ENCODE measurements at places on chromosomes 1 and 21.

- H3K4me3 ChIP-seq: no peak overlapping the region
- H3K4me1 ChIP-seq: peaks cover 10% of the 10 kb centered on the region
- H3K27ac ChIP-seq: no peak overlapping the region
- DNase-seq: no peak
- H3K27me3 ChIP-seq: no peaks in the 10 kb centered on the region
- no peaks in the 10 kb centered on the region for H3K36me3 ChIP-seq
Measured at GRCh38 chr1:4801192-4801924, 146.9 kb downstream of the AJAP1 start.

DNA sequence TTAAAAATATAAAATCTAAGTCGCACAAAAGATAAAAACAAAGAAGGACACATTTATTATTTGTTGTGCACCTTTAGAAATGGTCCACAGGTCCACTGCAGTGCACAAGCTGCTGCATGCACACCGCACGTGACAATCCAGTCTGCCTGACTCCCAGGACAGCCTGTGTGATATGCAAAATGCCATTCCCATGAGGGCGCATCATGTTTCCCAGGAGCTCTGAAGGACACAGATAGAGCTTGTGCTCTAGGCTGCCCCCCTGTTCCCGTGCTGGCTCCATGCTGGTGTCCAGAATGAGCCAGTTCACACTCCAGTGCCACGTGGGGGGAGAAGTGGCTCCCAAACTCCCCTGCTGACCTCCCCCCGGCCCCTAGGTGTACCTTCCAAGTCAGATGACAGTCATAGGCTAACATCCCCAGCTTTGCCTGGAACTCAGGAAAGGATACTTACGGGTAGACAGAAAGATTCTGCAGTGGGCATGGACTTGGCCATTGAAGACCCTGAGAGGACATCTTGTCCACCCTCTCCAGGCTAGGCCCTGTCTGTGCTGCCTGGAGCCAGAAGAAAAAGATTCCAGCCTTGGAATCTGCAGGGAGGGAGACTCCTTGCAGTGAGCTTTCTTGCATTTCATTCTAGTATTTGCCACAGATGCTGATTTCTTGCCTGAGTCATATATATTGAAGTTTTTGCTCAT lies 26.3 kb downstream of the RAB7B start:
- DNase-seq: no peak
- no peaks in the 10 kb centered on the region for H3K36me3 ChIP-seq
- H3K4me3 ChIP-seq: no peak overlapping the region

DNA sequence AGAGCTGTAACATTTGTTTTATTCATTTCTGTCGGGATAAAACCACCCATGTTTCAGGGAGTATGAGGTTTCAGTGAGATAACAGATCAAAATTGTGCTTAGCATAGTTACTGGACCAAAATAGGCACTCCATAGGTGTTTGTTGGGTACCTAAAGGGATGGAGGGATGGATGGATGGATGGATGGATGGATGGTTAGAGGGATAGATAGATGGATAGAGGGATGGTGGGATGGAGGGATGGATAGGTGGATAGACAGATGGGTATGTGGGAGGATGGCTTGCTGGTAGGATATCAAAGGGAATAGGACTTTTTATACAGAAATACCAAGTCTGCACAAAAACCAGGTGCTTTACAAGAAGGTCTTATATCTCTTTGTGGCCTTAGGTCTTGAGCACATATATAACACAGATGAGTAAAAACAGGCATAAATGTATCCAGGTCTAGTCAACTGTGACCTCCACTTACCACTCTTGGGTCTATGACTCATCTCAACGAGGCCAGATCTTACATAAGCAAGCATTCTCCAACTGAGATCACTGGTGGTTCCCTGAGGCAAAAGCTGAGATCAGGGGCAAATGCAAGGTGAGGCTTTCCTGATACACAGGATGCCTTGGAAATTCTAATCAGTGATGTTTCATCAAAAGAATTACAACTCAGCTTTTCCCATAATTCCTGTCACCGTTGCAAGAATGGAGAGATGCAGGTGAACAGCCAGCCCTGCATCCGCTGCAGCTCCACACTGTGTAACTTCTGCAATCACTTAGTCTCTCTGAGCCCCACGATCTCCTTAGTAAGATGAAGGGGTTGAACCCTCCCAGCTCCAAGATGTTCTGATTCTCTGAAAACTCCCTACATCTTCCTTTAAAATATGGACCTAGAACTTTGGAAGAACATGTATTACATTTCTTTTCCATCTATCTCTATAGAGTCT lies 32.0 kb downstream of the PTAFR start:
- no peaks in the 10 kb centered on the region for H3K27me3 ChIP-seq
- peaks cover 4% of the 10 kb centered on the region for H3K36me3 ChIP-seq
- peak overlapping the region; percentile 62 for H3K27ac ChIP-seq
- H3K4me3 ChIP-seq: peak overlapping the region; percentile 17

DNA sequence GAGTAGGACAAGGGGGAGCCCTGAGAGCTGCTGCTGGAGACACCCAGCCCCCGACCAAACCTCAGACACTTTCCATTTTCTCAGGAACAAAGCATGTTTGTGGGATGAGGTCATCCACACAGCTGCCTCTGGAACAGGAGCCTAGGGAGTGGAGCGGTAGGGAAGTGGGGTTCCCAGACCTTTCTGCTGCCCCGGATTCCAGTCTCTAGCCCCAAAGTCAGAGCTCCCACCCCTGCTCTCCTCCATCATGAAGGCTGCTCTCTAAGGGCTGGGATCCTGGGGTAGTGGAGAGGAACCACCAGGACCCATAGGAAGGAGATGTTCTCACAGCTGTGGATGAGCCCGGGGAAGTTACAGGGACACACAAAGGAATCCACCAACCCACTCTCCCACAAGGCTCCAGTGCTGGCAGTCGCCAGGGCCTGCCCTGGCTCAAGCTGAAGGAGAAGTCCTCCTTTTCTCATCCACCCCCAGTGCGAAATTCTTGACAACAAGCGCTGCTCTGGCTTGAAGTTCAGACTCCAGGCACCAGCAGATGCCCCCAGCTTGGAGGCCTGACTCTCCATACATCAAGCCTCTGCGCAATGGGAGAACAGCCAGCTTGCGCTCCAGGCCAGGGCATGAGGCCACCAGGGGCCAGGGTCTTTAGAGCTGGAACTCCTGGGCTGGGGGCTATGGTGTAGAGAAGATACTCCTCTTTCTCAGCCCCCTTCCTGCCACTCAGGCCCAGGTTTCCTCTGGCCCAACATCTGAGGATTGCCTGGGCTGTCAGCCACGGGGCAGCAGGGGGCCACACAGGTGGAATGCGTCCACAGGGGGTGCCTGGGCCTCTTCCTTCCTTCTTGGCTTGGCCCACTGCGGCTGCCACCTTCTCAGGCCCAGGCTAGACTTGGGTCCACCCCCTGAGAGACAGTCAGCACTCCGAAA lies 4.5 kb downstream of the FHL3 start:
- DNase-seq: no peak
- H3K27me3 ChIP-seq: 0 out of 2 replicates have a peak, but pooled peaks cover 2% of the 10 kb centered on the region
- peaks cover 27% of the 10 kb centered on the region for H3K4me1 ChIP-seq
- no peak overlapping the region for H3K4me3 ChIP-seq
- H3K27ac ChIP-seq: peak overlapping the region; percentile 13

GRCh38 chr1:60584371-60584770 lies 498.0 kb upstream of the NFIA start:
- H3K36me3 ChIP-seq: no peaks in the 10 kb centered on the region
- no peak for DNase-seq
- H3K27ac ChIP-seq: no peak overlapping the region

DNA sequence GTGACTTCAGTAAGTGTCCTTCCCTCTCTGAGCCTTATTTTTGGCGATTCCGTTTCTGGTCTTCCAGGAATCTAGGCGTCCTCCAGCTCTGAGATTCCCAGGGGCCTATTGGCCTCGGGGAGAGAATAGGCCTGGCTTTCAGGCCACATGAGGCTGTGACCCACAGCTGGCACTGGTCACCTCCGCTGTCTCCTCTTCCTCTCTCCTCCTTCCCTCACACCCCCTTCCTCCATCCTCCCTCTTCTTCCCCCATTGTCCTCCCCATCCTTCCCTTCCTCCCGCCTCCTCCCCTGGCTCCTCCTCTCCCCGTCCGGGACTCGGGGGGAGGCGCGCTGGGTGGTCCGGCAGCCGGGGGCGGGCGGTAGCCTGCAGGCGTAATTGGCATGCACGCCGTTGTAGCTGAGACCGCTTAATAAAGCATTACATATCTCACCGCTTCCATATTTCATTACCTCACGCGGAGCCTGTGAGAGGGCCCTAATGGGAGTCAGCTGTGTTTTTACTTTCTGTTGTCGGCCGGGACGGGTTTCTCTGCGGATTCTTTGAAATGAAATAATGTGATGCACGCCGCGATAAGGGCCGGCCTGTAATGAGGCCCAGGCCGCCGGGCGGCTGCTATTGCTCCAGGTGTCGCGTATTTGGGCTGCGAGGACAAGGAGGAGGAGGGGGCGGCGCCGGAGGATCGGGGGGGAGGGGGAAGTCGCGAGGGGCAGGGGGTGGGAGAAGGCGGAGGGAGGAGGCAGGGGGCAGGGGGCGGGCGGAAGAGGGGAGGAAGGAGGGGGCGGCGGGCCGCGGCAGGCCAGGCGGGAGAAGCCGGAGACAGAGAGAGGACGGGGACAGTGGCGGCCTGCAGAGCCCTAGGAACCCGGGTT lies 95.3 kb downstream of the FOXD2 start:
- no peak for DNase-seq
- H3K4me3 ChIP-seq: no peak overlapping the region
- peaks cover 9% of the 10 kb centered on the region for H3K27me3 ChIP-seq
- H3K27ac ChIP-seq: no peak overlapping the region

DNA sequence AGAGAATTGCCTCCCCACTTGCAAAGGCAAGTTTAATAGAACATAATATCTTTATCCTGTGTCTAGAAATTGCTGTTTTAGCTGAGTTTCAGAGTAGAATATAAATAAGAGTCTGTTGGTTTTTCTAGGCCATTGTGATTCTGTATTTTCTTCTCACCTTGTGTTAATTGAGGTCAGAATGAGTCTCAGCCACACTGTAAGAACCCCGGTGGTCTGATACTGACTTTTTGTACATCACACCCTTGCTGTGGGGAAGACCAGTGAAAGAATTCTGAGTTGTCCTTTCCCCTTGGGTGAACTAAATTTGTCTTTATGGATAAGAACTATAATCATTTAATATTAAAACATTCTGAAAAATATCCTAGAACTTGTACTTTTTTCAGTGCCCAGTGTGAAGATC lies 6.8 kb downstream of the HIPK1 start:
- H3K27me3 ChIP-seq: no peaks in the 10 kb centered on the region
- no peak for DNase-seq
- peaks cover 14% of the 10 kb centered on the region for H3K4me1 ChIP-seq

DNA sequence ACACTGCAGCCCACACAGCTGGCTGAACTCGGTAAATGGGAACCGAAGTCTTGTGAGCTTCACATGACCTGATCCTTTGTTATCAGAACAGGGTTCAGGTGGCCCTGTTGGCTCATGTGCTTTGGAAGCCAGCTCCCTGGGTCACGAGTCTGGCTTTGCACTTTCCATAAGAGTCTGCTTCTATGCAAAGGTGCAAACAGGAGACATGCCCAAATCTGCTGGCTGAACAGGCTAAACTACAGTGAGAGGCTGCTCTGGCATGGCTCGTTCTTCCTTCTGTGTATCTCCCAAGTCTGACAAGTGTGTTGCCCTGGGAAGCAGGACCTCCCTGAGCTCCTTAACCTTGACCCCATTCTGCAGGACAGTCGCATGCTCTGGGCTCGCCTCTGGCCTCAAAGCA lies 549.6 kb downstream of the KIF26B start:
- H3K4me1 ChIP-seq: no peaks in the 10 kb centered on the region
- no peak for DNase-seq
- H3K4me3 ChIP-seq: no peak overlapping the region
- H3K36me3 ChIP-seq: no peaks in the 10 kb centered on the region
- no peaks in the 10 kb centered on the region for H3K27me3 ChIP-seq

- no peaks in the 10 kb centered on the region for H3K27me3 ChIP-seq
- no peak overlapping the region for H3K4me3 ChIP-seq
- H3K4me1 ChIP-seq: no peaks in the 10 kb centered on the region
- no peak for DNase-seq
Measured at GRCh38 chr1:8992936-8993687, 33.1 kb downstream of the SLC2A7 start.

- no peaks in the 10 kb centered on the region for H3K4me1 ChIP-seq
- H3K27ac ChIP-seq: no peak overlapping the region
- H3K4me3 ChIP-seq: no peak overlapping the region
- no peak for DNase-seq
- H3K27me3 ChIP-seq: no peaks in the 10 kb centered on the region
- peaks cover 52% of the 10 kb centered on the region for H3K36me3 ChIP-seq
Measured at GRCh38 chr1:51790385-51790784, 88.1 kb downstream of the NRDC start.

GRCh38 chr1:221274373-221274772 lies 395.1 kb downstream of the HLX start:
- H3K4me1 ChIP-seq: no peaks in the 10 kb centered on the region
- H3K27ac ChIP-seq: no peak overlapping the region
- no peak overlapping the region for H3K4me3 ChIP-seq

- DNase-seq: no peak
- peaks cover 6% of the 10 kb centered on the region for H3K36me3 ChIP-seq
- H3K27ac ChIP-seq: no peak overlapping the region
- H3K4me1 ChIP-seq: no peaks in the 10 kb centered on the region
Measured at GRCh38 chr1:46076343-46076742, 56.1 kb downstream of the PIK3R3 start.

DNA sequence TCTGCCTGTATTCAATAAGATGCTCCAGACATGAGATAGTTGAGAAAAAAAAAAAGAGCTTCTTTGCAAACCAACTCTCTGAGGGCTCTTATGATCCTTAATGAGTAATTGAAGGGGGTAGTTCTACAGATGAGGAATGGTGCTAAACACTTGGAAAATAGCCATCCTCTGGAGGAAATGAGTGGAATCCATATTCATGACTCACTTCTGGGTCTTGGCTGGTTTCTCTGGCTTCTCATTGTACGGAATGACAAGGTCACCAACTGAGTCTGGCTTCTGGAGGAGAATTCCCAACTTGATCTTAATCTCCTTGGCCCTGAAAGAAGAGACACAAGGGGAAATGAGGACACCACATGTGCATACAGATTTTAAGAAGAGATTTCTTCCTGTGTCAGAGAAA lies 34.7 kb downstream of the RGS5 start:
- H3K36me3 ChIP-seq: no peaks in the 10 kb centered on the region
- no peak for DNase-seq
- H3K27ac ChIP-seq: no peak overlapping the region
- H3K4me1 ChIP-seq: no peaks in the 10 kb centered on the region

DNA sequence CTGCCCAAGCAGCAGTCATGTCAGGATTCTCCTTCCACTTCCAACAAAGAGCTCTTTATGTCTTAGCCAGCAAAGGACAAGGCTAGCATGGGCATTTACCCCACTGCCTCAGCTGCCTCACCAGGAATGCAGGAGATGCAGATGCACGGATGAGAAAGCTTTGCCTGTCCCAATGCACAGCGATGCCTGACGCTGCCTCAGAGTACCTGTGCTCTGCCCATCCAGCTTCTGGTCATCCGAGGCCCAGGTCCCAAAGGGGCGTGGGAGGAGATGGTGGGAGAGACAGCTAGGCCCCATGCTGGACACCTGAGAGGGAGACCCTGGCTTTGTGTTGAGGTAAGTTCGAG lies 59.0 kb downstream of the IRF2BP2 start:
- H3K27ac ChIP-seq: no peak overlapping the region
- H3K36me3 ChIP-seq: no peaks in the 10 kb centered on the region

GRCh38 chr1:10663678-10664035 lies 132.8 kb downstream of the CASZ1 start:
- no peaks in the 10 kb centered on the region for H3K27me3 ChIP-seq
- peaks cover 15% of the 10 kb centered on the region for H3K36me3 ChIP-seq
- no peak overlapping the region for H3K27ac ChIP-seq
- no peak for DNase-seq

- H3K27me3 ChIP-seq: no peaks in the 10 kb centered on the region
- no peak overlapping the region for H3K27ac ChIP-seq
- no peaks in the 10 kb centered on the region for H3K36me3 ChIP-seq
- DNase-seq: no peak
- no peak overlapping the region for H3K4me3 ChIP-seq
Measured at GRCh38 chr1:235697508-235697907, 47.9 kb upstream of the GNG4 start.

Measured in GM12878 (cell line).